CMK (cell line): ENCODE measurements at places on chromosomes 5 and 9.

- no peak for DNase-seq
These were observed 168.1 kb downstream of the EFNA5 start for GRCh38 chr5:107502676-107503060.

GRCh38 chr5:123965626-123966025 lies 453.6 kb downstream of the CSNK1G3 start:
- no peak for DNase-seq

- DNase-seq = no peak
These were observed 103.2 kb upstream of the BASP1 start for GRCh38 chr5:17114233-17114632.

DNA sequence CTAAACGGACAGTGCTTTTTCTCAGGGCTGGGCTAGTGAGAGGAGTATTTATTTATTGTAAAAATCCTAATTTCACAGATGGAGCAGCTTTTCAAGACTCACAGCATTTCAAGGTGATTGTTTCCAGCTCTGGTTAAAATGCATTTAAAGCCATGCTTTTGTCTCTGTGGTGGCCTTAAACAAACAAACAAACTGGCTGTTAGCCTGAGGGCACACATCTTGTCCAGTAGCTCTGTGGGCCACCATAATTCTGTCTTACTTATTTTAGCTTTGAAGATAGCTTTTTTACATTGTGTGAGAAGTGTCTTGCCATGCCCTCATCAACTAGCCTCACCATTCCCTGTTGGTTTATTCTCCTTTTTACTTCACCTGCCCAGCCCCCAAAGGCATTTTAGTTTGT lies 218.2 kb downstream of the PSAT1 start:
- DNase-seq = no peak

DNA sequence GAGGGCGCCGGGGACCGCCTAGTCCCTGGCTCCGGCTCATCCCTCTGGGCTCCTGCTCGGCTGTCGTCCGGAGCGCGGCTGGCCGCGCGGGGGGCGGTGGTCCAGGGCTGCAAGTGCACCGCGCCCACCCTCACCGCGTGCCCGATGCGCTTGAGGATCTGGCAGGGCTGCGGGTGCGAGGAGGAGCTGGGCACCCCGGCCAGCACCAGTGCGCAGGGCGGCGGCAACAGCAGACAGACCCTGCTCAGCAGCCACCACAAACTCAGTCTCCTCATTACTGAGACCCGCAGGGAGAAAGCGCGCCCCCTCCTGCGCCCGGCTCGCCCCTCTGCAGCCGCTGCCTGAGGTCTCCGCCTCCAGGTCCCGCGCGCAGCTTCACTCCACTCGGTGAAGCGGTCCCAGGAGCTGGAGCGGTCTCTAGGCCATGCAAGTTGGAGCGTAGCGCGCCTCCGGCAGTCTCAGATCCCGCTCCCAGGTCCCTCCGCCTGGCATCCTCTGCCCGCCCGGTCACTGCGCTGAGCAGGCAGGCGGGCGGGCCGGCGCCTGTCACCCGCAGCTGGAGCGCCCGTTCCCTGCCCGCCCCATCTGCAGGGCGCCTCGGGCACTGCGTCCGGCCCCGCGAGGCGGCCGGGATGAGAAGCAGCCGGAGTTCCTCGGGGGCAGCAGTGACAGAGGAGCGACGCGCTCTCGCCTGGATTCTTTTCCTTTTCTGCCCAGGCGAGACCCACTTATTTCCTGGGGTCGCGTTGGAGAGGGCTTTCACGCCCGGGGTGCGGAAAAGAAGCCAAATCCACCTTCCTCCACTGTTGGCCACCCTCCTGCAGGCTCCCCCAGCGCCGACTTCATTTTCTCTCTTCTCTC lies 512 bp downstream of the GRIN3A start:
- DNase-seq = no peak

DNA sequence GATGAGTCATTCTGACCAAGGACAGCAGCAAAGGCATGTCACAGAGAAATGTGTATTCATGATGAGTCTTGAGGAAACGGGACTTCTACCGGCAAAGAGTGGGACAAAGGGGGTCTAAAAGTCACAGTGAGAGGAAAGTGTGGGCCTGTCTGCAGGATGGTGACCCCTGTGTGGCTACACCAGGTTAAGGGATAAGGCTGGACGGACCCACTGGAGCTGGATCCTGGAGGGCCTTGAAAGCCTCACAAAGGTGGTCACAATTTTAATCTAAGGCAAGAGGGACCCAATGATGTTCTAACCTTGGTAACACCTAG lies 176.5 kb downstream of the CDK5RAP2 start:
- no peak for DNase-seq

GRCh38 chr5:66362046-66362445 lies 217.9 kb downstream of the SREK1 start:
- no peak for DNase-seq

GRCh38 chr9:68629042-68629441 lies 76.0 kb upstream of the PIP5K1B start:
- DNase-seq = no peak

GRCh38 chr9:75239176-75239575 lies 150.9 kb downstream of the OSTF1 start:
- DNase-seq = no peak

DNA sequence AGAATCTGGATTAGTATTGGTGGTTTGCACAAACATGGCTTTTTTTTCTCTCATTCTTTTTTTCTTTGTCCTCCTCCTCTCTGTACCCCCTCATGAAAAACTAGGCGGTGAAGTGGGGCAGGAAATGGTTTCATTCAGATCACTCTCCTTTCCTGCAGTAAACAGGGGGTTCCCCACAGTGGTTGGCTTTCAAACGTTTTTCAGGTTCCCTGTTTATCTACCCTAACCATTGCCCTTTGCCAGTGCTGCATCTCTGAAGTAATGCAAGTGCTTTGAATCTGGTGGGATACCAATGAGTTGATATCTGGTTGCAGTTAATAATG lies 29.8 kb downstream of the NR4A3 start:
- DNase-seq = no peak

DNA sequence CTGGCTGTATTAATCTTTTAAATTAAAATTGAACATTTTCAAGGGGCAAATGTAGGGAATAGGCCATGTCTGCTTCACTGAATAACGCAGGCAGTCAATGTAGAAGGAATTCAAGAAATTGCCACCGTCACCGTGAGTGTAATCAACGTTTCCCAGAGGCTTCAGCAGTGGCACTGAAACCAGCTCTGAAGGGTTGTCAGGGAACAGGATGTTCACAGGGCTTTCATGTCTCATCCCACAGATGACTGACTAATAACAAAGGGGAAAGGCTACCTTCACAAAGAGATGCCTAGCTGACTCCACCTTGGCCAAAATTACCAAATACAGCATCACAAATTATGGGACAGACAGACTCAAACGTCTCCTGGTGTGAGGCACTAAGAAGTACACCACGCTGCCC lies 70.4 kb upstream of the SIMC1 start:
- no peak for DNase-seq

- DNase-seq = no peak
These were observed 56.2 kb upstream of the ZSWIM6 start for GRCh38 chr5:61275841-61276240.

DNA sequence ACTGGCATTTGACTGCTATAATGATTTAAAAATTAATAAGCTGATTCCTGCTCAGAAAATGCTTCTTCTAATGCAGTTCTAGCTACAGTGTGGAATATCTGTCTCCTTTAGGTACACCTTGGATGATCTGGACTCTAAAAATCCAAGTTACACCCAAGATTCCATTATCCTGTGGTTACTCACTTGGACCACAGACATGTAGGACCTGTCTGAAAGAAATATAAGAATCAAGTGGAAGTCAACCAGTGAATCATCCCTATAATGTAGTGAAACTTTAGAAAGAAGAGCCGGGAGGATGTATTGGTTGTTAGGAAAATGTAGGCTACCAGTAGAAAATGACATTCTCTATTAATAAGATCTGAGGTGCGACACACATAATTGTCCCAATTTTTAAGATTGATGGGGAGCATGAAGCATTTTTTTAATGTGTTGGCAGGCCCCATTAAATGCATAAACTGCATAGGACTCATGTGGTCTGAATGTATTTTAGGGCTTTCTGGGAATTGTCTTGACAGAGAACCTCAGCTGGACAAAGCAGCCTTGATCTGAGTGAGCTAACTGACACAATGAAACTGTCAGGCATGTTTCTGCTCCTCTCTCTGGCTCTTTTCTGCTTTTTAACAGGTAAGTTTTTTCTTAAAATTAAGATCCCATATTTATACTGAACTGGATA lies at the start of gene SPINK6:
Gene SPINK6 (plus strand): TSS at position 512 of the 673 bp plus-strand sequence. CDS start 55 bp downstream, at position 567.
- no peak for DNase-seq

DNA sequence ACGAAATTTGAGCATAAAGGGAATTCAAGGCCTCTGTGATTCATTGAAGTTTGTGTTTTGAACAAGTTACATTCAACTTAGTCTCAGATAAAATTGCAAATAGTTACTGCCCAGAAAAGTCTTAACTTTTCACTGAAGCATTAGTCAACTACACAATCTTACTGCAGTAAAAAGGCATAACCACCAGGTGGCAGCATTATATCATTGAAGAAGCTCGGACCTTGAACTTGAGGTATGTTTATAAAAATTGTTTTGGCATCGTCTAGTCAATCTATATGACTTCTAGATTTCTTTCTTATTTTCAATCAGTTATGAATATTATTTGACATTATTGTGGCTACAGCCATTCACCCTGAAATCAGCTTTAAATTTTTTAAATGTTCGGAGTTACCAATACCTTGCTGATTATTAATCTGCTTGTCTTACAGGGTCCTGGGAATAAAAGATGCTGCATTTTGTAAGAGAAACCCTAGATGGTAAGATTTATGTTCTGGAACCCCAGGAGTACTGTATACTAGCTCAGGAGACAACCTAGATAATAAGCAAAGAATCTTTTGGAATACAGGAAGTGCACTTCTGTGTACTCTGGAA lies 83.9 kb upstream of the GRAMD2B start:
- DNase-seq = peak; percentile 22

GRCh38 chr5:95759005-95759404 lies 27.9 kb downstream of the RHOBTB3 start:
- DNase-seq = no peak

DNA sequence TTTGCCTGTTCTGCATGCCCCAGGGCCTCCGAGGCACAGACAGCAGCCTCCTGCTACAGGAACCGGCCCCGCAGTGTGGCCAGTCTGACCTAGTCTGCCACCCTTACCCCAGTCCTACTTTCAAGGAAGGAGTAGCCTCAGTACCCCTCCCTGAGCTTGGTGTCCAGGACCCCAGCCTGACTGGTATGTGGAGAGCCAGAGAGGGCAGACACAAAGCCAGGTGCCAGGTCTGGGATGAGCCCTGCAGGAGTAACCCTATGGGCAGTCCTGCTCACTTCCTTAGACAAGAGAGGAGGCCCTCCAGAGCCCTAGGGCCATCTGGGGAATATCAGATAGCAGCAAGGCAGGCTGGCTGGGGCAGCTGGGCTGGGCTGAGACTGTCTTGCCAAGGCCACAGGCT lies 67.8 kb downstream of the NRG2 start:
- no peak for DNase-seq
